ENCODE measurements at places on chromosomes 13 and 19.

DNA sequence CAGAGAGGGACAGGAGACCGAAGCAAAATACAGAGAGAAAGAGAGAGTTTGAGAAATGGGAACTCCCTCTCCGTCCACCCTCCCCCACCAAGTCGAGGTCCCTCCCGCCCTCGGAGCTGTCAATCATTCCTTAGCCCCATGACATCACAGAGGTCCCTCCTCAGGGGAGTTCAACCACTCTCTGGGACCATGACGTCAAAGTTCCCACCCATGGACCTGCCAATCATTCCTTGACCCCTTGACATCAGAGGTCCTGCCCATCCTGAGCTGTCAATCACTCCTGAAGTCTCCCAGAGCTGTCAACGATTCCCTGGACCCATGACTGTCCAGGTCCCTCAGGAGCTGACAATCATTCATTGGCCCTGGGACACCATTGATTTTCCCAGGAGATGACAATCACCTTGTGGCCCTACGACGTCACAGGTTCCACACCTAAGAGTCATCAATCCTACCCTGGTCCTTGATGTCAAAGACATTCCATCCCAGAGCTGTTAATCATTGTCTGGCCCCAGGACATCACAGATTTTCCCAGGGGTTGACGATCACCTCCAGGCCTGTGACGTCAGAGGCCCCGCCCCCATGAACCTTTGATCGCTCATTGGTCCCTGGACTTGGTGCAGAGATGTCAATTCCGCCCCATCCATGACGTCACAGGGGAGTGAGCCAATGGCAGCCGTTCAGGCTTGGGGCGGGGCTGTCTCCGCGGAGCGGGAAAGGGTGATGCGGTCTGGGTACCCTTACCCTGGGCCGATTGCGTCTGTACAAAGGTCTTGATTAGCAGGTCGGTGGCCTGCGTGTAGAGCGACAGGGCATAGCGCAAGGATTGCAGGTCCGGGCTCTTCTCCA is 61.7 kb downstream of the COLGALT1 start:
- no peak for DNase-seq

GRCh38 chr13:52599848-52600603 is 42.2 kb upstream of the HNRNPA1L2 start:
- DNase-seq = peak; percentile 82

- DNase-seq = no peak
These were observed 16.2 kb downstream of the FCGBP start for GRCh38 chr19:39918183-39918651.

DNA sequence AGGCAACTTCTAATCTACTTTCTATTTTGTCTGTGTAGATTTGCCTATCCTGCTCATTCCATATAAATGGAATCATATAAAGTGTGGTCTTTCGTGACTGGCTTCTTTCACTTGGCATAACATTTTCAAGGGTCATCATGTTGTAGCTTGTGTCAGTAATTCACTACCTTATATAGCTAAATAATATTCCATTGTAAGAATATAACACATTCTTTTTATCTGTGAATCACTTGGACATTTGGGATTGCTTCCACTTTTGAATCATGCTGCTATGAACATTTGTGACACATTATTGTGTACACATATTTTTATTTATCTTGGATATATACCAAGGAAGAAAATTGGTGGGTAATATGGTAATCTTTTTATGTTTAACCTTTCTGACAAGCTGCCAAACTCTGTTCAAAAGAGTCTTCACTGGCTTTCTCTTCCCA is 89.0 kb upstream of the CSNK1A1L start:
- DNase-seq = no peak

- DNase-seq = no peak
These were observed 20.7 kb downstream of the GAS6 start for GRCh38 chr13:113843063-113843654.

- no peak for DNase-seq
These were observed 27.5 kb downstream of the CERS1 start for GRCh38 chr19:18868380-18869022.

DNA sequence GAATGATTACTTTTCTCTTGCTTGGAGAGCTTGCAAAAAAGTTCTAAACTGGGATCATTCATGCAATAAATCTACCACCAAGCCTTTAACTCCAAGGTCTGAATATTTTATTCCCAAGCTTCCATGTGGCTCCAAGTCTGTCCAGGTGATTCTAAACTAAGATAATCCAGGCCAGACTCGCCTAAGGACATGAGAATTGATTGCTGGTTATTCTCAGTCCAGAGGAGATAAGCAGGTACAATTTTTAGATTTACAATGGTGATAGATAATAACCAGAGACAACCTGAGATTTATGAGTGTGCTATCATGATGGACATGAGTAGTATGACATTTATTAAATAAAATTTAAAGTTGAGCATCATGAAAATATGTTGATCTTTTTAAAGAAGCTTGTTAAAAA is 156.5 kb upstream of the SPRY2 start:
- DNase-seq = no peak

DNA sequence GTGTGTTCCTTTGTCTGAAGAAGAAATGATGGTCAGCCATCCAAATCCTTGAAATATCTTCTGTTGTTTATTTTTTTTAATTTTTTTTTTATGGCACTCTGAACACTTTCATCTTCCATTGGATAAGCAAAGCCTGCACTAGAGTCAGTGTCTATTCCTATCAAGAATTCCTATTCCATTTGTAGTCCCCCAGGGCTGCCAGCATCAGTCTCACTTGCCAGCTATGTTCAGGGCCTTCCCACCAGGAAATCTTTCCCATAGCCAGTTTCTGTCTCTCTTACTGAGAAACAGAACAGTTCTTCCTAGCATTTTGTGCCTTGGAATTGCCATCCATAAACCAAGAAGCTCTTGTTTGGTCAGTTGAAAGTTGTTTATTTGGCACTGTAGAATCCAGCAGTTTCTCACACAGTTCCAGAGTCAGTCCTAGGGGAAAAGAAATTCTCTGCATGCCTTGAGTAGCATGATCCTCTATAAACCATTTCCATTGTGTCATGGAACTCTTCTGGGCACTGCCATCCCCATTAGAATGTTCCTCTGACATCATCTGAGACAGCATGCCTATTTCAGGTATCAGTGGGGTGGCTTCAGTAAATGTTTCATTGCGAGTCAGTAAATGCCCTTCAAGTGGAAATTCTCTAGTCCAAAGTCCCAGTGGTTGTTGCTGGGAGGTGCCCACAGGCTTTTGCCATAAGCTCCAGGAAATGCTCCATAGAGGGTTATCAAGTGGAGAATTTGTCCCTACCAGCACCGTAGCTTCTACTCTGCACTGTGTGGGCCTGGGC is 18.7 kb upstream of the SPRYD7 start:
- DNase-seq = no peak

DNA sequence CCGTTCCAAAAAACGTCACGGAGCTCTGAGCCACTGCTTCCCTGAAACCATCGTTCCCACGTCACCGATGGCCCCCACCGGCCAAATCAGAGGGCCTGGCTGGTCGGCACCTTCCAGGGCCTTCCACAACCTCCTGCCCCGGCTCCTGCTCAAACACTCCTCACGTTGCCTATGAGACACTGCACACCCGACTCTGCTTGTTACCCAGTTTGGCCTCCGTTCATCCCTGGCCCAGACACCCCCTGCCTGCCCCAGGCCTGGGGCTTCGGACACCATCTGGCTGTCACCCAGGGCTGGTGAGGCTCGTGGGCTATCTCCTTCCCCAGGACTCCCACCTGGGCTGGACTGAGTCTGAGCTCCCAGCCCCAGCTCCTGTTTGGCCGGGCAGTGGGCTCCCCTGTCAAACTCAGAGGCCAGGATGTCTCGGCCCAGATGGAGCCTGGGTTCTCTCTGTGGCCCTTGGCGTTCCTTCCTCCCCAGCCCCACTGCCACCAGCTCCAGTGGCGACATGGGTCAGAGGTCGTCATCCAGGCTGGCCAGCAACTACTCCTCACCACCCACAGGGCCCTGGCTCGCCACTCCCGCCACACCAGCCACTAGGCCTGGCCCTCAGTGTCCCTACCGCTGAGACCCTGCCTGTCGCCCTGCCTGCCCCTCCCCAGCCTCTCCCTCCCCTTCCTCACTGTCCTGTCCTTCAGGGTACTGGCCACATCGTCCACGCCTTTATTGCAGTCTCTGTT is 17.7 kb downstream of the CERS1 start:
- no peak for DNase-seq

DNA sequence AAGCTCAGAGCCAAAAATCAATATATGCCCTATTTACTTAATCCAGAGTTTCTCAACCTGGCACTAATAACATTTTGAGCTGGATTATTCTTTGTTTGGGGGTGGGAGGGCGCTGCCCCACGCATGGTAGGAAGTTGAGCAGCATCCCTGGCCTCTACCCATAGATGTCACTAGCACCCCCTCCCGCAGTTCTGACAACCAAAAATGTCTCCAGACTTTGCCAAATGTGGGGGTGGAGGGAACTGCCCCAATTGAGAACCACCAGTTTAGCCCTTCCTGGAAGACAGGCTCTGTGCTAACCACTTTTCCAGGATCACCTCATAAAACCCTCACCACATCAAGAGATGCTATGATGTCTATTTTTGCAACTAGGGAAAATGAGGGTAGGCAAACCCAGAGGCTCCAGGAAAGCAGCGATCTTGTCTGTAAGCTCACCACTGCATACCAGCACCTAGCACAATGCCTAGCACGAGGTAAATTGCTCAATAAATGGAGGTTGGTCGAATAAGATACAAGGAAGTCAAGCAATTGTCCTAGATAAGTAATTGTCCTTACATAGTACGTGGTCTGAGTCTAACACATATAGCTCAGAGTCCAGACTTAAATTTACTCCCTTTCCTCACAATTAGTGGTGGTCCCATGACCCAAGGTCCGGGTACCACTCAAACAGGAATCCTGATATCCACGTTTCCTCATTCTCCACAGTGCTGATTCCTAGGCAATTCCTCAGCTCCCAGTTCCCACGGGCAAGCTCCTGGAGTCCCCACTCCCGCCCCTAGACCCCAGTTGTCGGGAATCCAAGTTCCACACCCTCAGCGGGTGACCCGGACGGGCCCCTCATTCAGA is 892 bp downstream of the TRIR start:
- no peak for DNase-seq

GRCh38 chr19:46697204-46697960 is 19.5 kb downstream of the PRKD2 start:
- DNase-seq = peak; percentile 91

GRCh38 chr19:2462635-2463421 is 6.1 kb upstream of the LMNB2 start:
- no peak for DNase-seq

DNA sequence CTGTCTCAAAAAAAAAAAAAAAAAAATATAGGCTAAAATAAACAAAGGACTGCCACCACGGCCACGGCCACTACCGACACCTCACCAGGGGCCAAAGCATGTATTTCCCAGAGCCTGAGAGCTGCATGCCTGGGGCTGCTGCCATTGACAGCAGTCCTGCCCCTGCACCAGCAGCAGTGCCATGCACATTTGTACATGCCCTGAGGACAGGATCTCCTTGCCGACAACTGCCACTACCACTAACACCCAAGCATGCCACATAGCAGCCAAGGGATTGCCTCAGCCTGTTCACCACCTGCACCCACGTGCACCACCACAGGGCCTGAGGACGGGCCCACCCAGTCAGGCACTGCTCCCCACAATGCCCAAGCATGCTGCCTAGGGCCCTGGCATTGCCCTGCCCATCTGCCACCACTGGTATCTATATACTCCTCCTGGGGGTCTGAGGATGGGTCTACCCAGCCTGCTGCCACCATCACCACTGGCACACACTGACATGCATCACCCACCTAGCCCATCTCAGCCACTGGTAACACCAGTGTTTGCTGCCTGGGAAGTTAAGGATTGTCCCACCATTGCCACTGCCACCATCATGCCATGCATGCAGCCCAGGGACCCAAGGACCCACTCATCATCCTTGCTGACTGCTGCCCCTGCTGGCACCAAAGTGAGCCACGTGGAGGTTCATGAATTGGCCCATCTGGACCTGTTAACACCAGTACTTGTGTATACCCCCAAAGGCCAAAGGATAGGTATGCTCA is 10.6 kb upstream of the NUP62 start:
- no peak for DNase-seq

DNA sequence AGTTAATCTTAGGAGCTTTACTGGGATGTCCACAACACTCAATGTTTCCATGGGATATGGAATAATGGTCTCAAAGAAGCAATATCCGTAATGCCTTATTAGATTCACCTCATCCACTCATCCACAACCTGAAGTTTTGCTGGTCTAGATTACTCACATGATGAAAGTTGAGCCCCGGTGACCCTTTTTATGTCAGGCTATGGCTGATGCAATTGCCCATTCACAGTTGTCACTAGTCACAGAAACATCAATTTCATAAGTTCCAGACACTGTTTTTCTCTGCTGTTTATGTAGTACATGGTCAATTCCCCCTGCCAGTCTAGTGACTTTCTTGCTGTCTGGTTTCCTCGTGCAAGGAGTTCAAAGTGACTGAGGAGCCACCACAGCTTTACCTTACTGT is 491.2 kb upstream of the ATXN8OS start:
- DNase-seq = no peak

DNA sequence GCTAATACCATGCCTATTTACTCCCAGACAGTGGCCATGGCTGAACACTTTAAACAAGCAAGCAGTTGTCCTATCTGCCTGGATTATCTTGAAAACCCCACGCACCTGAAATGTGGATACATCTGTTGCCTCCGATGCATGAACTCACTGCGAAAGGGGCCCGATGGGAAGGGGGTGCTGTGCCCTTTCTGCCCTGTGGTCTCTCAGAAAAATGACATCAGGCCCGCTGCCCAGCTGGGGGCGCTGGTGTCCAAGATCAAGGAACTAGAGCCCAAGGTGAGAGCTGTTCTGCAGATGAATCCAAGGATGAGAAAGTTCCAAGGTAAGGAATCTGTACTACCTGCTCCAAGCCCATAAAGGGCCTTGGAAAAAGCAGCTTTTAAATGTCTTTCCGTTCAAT is 8.6 kb downstream of the RFPL4AL1 start:
- DNase-seq = peak; percentile 78

- DNase-seq = no peak
These were observed 192.3 kb downstream of the TEX29 start for GRCh38 chr13:111512707-111513106.

DNA sequence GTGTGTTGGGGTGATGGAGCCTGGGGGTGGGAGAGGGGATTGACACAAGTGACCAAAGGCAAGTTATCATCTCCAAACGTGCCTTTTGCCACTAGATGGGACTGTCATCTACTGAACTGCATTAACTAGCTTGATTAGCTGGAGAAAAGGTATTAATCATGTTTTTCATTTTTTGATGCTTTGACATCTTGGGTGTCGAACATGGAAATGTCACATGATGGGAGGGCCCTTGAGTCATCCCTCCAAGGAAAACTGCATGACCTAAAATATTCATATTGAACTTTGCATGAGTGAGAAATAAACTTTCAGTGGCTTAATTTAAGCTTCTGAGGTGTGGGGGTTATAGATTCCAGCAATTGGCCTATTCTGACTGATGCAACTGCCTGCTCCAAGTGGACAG is 73.3 kb downstream of the ALOX5AP start:
- DNase-seq = no peak

DNA sequence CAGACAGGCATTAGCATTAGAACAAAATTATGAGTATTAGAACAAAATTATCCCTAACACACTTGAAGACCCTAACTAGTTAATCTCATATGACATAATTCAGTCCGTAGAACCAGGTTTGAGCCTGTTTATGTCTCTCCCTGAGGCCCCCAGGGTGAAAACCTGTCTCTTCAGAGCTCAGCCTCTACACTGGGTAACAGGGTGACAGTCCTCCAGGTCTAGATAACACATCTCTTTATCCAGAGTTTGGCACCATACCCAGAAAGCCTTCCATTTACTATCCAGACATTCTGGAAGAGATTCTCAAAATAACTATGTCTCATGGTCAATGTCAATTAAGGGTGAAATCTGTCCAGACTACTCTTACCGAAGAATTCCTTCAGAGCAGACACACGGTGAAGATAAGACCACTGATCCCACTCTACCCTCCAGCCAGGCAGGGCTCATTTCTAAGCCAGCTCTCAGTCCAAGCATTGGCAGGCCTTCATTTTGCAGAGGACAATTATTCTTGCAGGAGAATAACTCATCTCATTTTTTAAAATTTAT is 1195.3 kb downstream of the EFNB2 start:
- no peak for DNase-seq

Data from NCI-H526 (cell line).